ENCODE measurements at places on chromosomes 7 and 10. TPM values are rescaled to one million over a fixed set of nuclear protein-coding genes. Genes with fewer than 3 reads are reported as not detected.

- H3K4me3 ChIP-seq = no peak overlapping the region
- H3K36me3 ChIP-seq = no peaks in the 10 kb centered on the region
- H3K4me1 ChIP-seq = no peaks in the 10 kb centered on the region
- no peaks in the 10 kb centered on the region for H3K27me3 ChIP-seq
- no peak overlapping the region for H3K27ac ChIP-seq
These were observed 18.5 kb downstream of the TMEM72 start for GRCh38 chr10:44929356-44930255.

GRCh38 chr10:2210088-2210487 lies 472.8 kb upstream of the ADARB2 start:
- no peak for DNase-seq
- H3K27ac ChIP-seq = no peak overlapping the region
- H3K4me1 ChIP-seq = no peaks in the 10 kb centered on the region
- H3K4me3 ChIP-seq = no peak overlapping the region
- no peaks in the 10 kb centered on the region for H3K36me3 ChIP-seq
- H3K27me3 ChIP-seq = peaks cover 5% of the 10 kb centered on the region

DNA sequence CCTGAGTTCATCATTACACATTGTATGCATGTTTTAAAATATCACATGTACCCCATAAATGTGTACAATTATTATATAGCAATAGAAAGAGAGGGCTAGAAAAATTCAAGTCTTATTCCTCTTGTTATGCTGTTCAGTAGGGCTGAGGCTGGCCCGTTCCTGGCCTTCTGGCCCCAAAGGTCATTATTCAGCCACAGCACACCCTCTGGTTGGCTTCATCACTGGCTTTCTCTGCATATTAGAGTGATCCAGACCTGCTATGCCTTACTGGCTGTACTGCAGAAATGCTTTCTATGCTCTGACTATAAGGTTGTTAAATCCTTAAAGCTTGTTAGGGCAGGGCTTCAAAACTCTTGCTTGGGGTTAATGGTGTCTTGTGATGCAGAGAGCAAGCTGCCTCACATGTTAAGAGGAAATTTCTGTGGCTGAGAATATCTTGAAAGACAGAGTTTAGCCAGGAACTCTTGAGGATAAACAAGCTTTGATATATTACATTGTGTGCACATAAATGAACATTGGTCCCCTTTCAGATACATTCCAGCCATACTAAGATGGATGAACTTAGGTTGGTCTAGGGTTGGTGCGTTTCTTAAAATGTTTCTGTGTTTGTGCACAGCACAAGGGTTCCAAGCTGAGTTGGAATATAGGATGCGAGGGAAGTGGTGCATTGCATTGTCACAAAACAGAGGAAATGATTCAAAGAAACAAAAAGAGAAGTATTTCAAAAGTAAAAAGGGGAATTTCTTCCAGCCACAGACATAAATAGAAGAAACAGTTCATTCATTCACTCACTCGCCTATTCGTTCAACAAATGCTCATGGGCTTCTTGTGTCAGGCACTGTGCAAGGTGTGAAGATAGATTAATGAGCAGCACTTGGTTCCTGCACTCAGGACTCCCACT lies 61.6 kb upstream of the WDR11 start:
- H3K4me3 ChIP-seq = no peak overlapping the region
- H3K27me3 ChIP-seq = peaks cover 3% of the 10 kb centered on the region
- no peak overlapping the region for H3K27ac ChIP-seq
- H3K4me1 ChIP-seq = no peaks in the 10 kb centered on the region

DNA sequence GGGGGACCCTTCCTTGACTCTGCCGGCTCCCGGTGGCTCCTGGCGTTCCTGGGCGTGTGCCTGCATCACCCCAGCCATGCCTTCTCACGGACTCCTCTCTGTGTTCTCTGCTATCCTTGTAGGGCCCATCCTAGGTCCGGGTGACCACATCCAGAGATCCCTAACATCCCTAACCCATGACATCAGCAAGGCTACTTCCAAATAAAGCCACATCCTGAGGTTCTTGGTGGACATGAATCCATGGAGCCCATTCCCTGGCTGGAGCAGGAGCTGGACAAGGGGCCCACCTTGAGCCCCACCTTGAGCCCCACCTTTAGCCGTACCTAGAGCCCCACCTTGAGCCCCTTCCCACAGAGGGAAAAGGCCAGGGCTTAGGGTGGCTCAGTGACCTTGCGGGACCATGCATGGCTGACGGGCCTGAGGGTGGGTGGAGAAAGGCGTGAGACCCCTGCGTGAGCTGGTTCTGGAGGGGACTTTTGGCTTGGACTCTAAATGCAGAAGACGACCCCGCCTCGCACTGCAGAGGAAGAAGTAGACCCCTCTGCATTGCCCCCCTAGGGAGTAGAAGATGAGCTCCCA lies 58.5 kb upstream of the INPP5A start:
- H3K27me3 ChIP-seq = peaks cover 7% of the 10 kb centered on the region
- H3K27ac ChIP-seq = no peak overlapping the region
- DNase-seq = no peak

GRCh38 chr10:77810446-77811335 lies 115.9 kb downstream of the DLG5 start:
- DNase-seq = no peak
- no peaks in the 10 kb centered on the region for H3K36me3 ChIP-seq
- no peak overlapping the region for H3K27ac ChIP-seq
- no peaks in the 10 kb centered on the region for H3K27me3 ChIP-seq
- H3K4me1 ChIP-seq = no peaks in the 10 kb centered on the region
- no peak overlapping the region for H3K4me3 ChIP-seq

DNA sequence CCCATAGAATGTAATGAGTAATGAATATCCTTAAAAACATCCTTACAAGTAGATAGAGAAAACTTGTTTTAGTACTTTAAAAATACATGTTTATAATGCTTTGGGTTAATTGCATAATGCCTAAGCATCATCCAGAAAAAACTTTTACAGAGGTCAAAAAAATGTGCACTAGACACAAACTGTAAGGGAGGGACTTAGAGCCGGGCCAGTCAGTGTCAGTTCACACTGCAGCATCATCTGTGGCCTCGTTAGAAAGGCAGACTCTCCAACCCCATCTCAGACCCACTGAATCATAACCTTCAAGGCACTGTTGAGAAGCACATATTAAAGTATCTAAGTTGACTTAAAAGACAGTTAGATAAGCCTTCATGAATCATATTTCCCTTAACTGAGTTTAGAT lies 230.1 kb upstream of the PRPS1L1 start:
- H3K4me1 ChIP-seq = no peaks in the 10 kb centered on the region
- DNase-seq = no peak
- H3K27me3 ChIP-seq = no peaks in the 10 kb centered on the region
- no peak overlapping the region for H3K4me3 ChIP-seq
- no peak overlapping the region for H3K27ac ChIP-seq
- no peaks in the 10 kb centered on the region for H3K36me3 ChIP-seq

DNA sequence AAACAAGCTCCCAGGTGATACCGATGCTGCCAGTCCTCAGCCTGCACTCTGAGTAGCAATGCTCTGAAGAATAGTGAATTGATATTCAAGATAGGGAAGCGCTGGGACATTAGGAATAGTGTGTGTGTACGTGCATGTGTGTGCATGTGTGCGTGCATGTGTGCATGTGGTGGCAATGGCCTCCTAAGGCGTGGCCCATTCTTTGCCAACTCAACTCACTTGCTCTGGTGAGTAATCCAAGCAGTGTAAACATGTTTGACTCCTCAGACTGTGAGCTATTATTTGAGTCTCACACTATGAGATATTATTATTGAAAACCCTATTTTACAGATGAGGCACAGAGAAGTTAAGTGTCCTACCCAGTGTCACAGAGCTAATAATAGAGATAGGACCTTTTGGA lies 186.6 kb downstream of the RAB11FIP2 start:
- no peak overlapping the region for H3K4me3 ChIP-seq
- H3K27ac ChIP-seq = no peak overlapping the region
- peaks cover 10% of the 10 kb centered on the region for H3K27me3 ChIP-seq
- H3K4me1 ChIP-seq = no peaks in the 10 kb centered on the region

DNAJC12 gene
- total RNA-seq = 29.1 TPM
